ENCODE measurements at places on chromosomes 6 and 20.

GRCh38 chr20:58524814-58525213 lies 9.6 kb upstream of the APCDD1L start:
- DNase-seq, result no peak

DNA sequence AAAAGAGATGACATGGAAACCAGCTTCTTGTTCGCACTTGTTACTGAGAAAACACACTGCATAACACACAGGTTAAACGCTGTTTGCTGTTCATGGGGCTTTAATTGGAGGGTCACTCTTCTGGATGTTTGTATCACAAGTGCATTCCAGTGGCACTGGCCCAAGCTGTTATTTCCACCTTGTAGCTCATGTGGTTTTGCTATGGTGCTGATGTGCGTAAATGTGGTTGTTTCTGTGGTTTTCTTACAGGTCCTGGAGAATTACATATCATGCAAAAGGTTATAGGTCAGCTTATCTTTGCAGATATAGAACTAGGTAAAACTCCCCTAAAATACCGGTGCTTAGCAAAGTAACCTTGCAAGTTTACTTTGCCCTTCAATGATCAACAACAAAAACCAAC lies 89.3 kb upstream of the AHI1 start:
- DNase-seq, result no peak

GRCh38 chr6:13655700-13656099 lies 40.6 kb downstream of the NOL7 start:
- DNase-seq, result no peak

DNA sequence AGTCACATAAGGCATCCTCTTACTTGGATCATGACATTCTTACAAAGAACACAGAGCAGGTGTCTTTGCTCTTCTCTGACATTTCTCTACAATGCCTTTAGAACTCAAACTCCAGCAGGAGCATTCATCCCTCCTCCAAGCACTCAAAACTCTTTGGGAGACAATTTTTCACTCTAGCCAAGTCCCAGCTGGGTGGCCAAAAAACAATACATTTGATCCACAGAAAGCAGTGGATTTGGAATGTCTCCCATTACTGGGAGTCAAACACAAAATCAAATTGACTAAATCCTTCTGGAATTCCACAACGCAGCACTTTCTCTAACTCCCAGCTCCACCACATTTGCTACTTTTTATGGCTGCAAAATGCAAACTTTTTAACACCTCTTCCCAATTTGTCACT lies 108.6 kb upstream of the VGLL2 start:
- DNase-seq, result no peak

DNA sequence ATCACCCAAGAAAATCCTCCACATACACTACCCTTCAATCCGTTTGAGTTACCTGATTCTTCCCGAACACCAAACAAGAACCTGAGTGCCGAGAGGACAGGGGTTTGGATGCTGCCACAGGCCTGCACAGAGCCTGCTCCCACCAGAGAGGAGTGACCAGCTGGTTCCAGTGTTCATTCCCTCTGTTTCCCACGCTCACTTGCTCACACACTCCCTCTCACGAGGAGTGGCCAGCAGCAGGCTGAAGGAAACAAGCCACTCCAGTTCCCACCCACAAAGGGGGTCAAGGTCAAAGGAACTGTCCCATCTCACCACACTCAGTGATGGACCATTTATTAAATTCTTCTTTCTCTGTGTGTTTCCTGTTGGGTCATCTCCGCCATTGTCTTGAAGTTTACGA lies 97.2 kb upstream of the SNX9 start:
- no peak for DNase-seq

- DNase-seq, result no peak
Measured at GRCh38 chr6:111423055-111423633, 59.9 kb downstream of the REV3L start.

DNA sequence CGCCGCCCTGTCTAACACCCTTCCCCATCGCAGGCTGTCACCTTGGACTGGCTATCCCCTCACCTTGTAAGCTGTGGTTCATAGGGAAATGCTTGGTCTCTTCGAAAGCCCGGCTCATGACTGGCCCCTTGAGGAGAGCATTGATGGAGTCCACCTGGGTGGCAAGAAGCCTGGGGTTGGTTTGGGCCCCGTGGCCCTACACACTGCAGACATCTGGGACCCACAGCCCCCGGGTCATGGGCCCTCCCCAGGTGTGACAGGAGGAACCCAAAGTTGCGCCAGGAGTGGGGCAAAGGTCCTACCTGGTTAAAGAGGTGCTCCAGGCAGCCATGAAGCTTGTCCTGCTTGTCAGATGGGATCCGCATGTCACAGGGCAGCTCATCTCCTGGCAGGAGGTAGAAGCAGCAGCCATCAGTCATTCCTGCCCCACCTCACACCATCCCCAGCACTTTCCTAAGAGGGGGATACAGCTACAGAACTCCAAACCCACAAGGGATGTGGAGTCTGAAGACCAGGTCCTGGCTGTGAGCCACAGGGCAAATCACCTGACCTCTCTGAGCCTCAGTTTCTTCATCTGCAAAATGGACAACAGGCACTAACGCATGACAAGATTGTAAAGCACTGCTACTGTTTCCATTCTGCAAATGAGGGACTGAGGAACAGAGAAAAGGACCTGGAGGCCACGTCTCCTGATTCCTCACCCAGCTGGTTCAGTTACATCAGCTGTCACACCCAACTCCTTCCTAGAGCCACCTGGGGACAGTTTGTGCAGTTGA lies 185.5 kb downstream of the PREX1 start:
- no peak for DNase-seq
